ENCODE measurements at places on chromosomes 7 and 10. TPM values are rescaled to one million over a fixed set of nuclear protein-coding genes. Genes with fewer than 3 reads are reported as not detected.

CHRM2 gene
- 70.4 TPM for total RNA-seq

DNA sequence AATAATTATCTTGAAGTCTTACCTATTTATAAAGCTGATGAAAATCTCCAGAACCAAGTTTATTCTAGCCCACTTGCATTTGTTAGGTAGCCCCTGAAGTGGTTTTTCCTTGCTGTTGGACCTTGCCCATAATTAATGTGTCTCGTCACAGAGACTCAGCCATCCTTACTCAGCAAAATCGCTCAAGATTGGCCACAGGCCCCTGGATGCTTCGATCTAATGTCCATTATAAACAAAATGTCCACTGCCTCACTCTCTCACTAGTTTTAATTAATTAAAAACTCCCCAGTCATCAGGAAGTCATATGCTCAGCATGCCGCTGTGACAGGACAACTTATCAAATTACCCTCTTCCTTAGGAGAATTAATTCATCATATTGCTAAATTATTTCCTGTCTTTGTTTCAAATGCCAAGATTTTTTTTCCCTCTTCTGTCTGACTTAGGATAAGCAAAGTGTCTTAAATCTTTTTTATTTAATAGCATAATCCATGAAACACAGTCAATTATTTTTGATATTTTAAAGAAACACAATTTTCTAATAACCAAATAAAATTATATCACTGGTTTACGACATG is 126.8 kb upstream of the PCLO start:
- no peak for DNase-seq

POLL gene
- total RNA-seq = 17.4 TPM

DNA sequence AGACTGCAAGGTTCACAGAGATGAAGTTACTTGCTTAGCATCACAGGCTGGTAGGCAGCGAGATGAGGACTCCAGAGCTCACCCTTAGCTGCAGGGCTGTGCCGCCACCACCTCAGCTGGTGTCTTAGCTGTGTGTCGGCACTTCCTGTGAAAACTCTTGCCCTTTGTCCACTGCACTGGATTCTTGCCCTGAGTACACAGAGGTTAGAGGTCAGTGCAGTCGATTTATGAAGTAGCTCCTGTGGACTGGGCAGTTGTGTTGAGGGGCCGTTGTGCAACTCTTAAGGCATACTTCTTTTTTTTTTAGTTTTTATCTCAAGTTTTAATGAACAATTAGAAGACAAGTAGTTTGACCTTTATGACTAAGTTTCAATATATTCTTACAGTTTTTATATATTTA is 10.6 kb downstream of the NDUFB2 start:
- no peak for DNase-seq

DNA sequence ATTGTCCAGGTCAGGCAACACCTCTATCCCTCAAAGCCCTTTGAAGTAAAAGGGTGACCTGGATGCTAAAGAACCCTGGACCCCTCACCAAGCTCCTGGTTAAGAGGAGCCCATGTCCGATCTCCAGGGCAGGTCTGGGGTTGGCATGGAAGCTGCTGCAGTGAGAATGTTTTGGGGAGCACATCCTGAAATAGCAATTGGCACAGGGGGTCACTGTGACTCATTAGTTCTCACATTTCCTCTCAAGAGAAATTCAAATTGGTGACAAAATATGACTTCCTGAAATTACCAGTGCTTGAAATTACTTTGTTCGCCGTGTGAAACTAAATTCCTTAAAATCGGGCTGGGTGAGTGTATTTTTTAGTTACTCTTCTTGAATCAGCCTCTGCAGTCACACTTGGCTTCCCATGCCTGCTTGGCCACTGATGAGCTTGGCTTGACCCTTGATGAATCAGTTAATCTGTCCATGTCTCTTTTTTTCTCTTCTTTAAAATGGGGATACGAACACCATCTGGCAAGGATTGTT is 18.8 kb upstream of the ARHGAP22 start:
- no peak for DNase-seq

GRCh38 chr7:23129036-23129435 is 23.5 kb downstream of the KLHL7 start:
- no peak for DNase-seq

- DNase-seq = no peak
Measured at GRCh38 chr7:55335151-55335550, 30.0 kb upstream of the LANCL2 start.

DNA sequence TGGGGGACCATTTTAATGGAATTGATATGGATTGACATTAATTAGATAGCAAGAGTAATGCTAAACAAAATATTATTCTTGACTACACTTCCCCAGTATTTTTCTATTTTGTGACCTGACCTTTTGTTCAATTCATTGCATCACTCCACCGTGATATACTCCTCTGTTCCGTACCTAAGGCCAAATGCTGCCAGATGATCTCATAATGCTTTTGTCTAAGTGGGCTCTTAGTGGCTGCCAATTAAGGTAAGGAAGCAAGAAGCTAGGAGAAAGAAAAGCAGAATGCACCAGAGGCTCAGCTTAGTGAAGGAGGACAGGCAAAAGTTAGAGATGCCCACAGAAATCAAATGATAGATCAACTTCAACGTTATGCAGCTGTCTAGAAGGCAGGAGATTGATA is 36.4 kb downstream of the FEZF1 start:
- no peak for DNase-seq

MYL10 gene
- total RNA-seq = not detected

MINPP1 gene
- total RNA-seq = 5.2 TPM

GRCh38 chr7:95238252-95238943 is 85.9 kb downstream of the PON1 start:
- no peak for DNase-seq

NKX2-3 gene
- total RNA-seq = not detected

GRCh38 chr10:131983780-131984179 is 2.1 kb upstream of the BNIP3 start:
- no peak for DNase-seq

- DNase-seq = no peak
Measured at GRCh38 chr7:106568680-106569499, 92.1 kb downstream of the CCDC71L start.

DNA sequence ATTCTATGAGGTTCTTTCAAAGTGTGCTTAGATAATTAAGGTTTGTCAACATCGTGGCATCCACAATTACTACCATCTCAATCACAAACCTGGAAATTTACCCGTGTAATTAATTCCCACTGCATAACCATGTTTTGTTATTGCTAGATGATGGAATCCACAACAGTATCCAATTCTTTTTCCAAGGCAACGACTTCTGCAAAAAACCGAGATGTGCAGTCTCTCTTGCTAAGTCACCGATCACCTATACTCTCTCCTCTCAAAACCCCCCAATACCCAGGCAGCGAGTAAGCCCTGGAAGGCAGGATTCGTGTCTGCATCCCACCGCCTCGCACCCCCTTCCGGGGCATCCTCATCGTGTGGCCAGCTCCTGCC is 678 bp upstream of the EIF4H start:
- no peak for DNase-seq

SAP25 gene
- 0.84 TPM for total RNA-seq

BAZ1B gene
- 40.9 TPM for total RNA-seq

Measured in Right ventricle myocardium inferior (tissue), 1 donor.